ENCODE measurements at places on chromosomes 6 and 20. TPM values are rescaled to one million over a fixed set of nuclear protein-coding genes. Genes with fewer than 3 reads are reported as not detected.

Gene ESR1
- total RNA-seq: not detected

Gene TTPAL
- total RNA-seq: 18.8 TPM

Gene TRIM10
- not detected for total RNA-seq

Gene C6orf118
- not detected for total RNA-seq

Gene TMEM14C
- total RNA-seq: 39.5 TPM

Gene TCP11
- not detected for total RNA-seq

Gene WDR27
- 107 TPM for total RNA-seq

Gene HLA-DQA1
- total RNA-seq: 31.2 TPM

Gene GHRH
- not detected for total RNA-seq

Gene CNBD2
- 10.2 TPM for total RNA-seq

GRCh38 chr6:28634761-28635546 lies 109.3 kb downstream of the GPX5 start:
- DNase-seq: no peak

DNA sequence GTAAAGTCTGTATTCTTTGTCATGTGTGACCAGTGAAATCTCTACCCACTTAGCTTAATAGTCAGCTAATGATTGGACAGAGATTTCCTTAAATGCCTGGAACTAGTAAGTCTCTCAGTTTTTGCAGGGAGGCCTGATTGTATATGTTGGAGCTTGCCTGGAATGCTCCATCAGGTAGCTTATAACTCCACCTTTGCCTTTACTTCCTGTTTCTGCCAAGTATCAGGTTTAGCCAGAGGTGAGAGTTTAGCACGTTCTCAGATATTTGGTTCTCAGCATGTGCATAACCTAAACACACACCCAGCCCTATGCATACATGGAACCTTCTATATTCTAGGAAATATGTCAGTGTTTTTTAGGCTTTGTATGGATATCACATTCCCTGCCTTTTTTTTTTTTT lies 435.3 kb downstream of the CDKAL1 start:
- DNase-seq: no peak

DNA sequence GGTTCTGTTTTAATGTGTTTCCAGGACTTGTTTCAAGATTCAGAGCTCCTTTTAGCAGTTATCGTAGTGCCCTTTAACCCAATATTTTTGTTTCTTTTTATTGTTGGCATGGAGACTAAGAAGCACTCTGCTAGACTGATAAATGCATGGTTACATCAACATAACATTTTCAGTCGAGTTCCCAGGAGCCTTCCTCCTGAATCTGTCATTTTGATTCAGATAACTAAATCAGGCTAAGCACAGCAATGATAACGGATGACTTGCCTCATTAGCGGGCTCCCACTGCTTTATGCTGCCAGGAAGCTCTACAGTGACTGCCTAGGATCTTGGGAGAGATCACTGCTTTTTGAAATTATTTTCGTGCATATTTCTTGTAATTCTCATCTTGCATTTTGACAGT lies 772.8 kb upstream of the GJE1 start:
- no peak for DNase-seq

GRCh38 chr20:48630342-48631075 lies 197.3 kb downstream of the PREX1 start:
- DNase-seq: no peak

GRCh38 chr6:15269011-15269410 lies 23.1 kb downstream of the JARID2 start:
- DNase-seq: no peak

DNA sequence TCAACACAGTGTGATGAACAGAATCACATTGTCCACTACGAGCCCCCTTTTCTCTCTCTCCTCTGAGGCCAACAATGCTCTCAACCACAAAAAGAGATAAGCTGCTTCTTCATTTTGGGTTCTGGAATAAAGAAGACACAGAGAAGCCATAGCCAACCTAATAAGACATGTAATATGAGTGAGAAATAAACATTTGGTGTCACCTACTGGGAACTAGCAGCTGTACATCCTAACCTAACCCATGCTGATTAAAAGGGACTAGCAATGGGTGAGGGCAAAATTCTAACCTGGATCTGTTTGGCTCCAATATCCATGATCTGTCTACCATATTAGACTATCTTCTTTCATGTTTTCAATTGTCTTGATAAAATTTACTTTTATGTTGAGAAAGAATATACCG lies 369.1 kb upstream of the MARCKS start:
- DNase-seq: no peak

DNA sequence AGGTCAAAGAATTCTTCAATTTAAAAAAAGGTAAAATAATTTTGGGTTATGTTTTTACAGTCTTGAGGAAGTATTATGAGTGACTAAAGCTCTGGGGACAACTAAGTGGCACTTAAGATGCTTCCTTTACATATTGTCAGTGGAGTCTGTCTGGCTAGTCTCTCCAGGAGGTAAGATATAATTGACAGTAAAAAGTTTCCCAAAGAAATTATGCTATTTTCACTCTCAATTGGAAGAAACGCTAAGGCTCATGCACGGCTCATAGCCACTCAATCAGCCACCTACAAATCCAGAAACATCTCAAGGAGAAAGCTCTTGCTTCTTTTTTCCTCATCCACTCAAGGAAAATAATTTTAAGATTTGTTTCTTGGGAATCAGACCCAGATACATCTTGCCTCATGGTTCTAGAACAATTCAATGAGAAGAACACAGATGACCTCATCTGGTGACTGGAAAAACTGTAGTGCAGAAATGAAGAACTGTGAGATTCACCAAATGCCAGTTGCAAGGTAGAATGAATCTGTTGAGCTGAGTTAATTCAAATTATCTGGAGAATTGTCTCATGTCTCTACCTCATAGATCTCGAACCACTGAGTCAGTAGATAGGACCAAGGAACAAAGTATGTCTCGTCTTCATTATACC lies 252.9 kb downstream of the TPBG start:
- no peak for DNase-seq

GRCh38 chr20:14688005-14688404 lies 350.6 kb upstream of the FLRT3 start:
- no peak for DNase-seq

- DNase-seq: no peak
Measured at GRCh38 chr6:140636908-140637402, 1262.5 kb upstream of the CITED2 start.

DNA sequence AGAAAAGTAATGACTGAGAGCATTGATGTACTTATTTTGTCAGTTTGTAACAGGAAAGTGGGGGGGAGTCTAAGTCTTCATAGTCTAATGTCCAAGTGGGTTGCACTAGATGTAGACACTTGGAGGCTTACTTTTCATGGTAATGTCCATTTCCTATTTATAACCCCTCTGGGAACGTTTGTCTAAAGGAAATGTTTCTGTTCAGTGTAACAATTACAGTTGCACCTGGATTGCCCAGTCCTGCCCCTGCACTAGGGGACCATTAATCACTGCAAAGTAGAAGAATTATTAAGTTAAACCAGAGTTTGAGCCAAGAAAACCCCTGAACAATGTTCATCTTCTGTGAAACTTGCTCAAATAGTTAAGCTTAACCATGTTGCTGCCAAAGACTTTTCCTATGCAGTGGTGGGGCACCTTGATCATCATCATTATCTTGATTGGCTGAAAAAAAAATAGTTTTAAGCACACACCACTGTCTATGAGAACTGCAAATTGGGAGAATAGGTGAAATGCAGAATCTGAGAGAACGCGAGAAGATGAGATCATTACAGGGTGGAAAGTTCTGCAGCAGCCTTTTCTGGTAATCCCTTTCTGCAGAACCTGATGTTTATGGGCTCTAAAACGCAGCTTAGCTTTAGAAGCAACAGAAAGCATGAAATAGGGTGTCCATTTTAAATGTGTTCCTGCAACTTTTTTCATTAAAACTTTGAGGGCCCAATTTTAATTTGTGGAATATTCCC lies 106.0 kb downstream of the ZNF217 start:
- no peak for DNase-seq

- DNase-seq: no peak
Measured at GRCh38 chr6:32903952-32904351, 36.9 kb downstream of the HLA-DMB start.

DNA sequence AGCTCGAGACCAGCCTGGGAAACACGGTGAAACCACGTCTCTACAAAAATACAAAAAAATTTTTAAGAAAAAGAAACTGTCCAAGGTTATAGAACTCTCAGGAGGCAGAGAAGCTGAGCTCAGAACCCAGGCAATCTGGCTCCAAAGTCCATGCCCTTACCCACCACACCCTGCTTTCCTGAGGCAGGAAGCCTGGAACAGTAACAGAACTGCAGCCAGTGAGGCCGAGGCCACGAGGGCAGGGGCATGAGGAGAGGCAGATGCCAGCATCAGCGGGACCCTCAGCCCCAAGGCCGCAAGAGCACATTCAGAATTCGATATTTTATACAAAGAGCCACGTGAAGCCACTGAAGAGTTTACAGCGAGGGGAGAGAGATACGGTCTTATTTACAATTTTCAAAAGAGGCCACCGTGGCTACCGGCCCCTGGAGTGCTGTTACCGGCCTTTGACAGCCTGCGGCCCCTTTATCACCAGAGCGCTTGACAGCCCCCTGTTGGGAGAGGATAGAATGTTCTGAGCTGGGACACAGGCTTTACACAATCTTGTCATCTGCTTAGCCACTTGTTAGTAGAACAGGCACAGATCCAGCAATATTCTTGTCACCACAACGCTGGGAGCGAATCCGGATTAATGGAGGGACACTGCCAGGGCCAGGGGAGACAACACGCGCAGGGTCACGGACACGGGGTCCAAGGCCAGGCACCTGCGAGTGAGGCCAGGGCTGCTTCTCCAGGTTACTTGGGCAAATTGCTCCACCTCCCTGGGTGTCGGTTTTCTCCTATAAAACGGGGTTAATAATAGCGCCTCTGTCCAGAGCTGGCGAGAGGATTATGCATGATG lies 5.6 kb downstream of the SPATA2 start:
- DNase-seq: no peak

GRCh38 chr6:84675651-84676050 lies 88.7 kb downstream of the TBX18 start:
- DNase-seq: no peak

DNA sequence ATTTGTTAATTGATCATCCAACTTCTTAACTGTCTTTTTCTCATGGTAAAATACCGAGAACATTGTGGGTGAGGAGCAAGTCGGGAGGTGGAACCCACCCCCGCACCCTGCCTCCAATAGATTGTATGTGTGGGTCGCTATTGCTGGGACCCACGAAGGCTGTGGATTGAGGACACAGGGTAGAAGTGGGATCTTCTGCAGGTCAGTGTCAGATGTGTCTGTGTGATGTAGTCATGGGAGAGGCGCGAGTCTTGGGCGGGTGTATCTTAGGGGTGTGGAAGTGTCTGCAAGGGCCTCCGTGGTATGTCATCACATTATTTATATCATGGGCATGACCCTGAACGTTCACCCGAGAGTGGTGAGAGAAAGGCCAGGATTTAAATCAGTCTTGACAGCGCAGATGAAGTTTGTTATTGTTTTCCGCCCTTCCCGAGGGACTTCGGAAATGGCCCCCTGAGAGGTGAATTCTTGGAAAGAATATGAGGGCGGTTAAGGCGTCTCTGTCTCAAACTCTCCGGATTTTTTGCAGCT lies 472 bp upstream of the PAQR8 start:
- DNase-seq: no peak

DNA sequence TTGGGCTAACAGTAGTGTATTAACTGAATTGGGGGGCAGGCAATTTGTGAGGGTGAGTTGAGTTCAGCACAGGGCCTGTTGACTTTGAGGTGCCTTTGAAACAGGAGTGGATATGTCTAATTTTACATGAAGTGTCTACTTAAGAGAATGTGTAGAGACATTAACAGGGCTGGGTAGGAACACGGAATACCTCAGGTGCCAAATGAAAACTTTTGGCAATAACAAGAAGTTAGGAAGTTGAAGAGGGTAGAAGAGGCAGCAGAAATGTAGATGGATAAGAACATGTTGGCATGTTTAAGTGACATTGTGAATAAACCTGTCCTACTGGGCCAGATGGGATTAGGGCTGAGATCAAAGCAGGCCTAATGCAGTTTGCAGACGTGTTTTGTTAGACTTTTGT lies 117.0 kb downstream of the SLC16A10 start:
- DNase-seq: no peak

DNA sequence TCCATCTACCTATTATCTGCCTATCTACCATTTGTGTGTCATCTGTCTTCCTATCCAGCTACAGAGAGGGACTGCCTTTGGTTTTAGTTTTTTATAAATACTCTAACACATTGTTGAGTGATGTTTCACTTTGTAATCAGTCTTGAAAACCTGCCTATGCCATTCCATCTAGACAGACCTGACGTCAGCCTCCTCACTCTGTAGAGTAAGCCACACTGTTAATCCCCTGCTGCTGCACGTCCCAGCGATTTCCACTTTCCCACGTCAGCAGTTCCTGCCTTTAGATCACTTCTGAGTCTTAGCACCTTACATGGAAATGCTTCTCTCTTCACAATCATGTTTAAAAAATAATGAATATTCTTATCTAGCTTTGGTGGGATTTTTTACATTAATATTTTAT lies 54.8 kb downstream of the PLG start:
- DNase-seq: no peak

DNA sequence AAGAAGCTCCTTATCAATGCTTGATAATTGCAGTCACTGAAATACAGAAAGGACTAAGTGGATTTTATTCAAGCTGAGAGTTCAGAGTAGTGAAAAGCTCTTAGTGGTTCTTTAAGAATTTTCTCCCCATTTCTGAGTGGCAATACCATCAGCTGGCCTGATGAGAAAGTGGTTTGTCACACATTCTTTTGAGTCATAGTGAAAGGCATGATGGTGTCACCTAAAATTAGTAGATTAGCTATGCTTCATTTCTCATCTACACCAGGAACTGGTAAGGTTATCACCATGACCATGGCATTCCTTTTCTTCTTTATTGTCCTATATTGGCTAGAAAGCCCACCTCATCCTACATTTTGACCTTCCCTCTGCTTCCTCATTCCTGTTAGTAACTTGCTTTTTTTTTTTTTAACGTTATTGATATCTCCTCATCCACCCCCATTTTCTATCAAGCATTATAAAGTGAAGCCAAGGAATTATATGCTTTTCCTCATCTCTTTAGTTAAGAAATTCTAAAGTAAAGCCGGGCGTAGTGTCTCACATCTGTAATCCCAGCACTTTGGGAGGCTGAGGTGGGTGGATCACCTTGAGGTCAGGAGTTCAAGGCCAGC lies 67.4 kb upstream of the LOC128125822 start:
- DNase-seq: no peak

GRCh38 chr6:85662251-85662650 lies 19.6 kb upstream of the SYNCRIP start:
- DNase-seq: no peak

DNA sequence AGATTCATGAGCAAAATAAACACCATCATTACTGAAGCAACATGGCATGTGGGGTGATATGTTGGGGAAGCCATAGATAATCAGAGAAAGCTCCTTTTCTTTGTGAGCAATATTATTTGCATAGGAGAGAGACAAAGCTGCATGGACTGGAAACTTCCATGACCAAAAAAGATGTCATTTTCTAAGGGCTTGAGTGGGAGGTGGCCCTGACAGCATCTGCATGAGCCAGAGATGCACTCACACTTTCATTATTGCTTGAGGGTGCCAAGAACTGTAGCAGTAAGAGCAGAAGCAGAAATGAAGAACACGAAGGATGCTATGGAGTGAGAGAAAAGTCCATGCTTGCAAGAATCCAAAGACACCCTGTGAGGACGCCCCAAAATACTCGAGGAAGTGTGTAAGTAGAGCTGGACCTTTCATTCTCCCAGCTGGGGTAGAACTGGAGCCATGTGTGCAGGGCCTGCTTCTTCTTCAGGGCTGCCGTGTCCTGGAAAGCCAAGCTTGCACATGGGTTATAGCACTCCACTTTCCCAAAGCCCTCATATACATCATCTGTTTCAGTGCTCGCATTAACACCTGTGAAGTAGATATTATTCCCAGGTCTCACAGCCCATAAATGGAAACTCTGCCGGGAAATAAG lies 851.2 kb downstream of the DHX35 start:
- DNase-seq: no peak
